ENCODE measurements at places on chromosomes 3 and 15. TPM values are rescaled to one million over a fixed set of nuclear protein-coding genes. Genes with fewer than 3 reads are reported as not detected.
A peak's percentile ranks its signal among the peaks of the same experiment; 100 is the strongest.

C3orf52 gene
- total RNA-seq: 64.5 TPM

THAP10 gene
- 1.9 TPM for total RNA-seq

NRG4 gene
- 0.95 TPM for total RNA-seq

DNA sequence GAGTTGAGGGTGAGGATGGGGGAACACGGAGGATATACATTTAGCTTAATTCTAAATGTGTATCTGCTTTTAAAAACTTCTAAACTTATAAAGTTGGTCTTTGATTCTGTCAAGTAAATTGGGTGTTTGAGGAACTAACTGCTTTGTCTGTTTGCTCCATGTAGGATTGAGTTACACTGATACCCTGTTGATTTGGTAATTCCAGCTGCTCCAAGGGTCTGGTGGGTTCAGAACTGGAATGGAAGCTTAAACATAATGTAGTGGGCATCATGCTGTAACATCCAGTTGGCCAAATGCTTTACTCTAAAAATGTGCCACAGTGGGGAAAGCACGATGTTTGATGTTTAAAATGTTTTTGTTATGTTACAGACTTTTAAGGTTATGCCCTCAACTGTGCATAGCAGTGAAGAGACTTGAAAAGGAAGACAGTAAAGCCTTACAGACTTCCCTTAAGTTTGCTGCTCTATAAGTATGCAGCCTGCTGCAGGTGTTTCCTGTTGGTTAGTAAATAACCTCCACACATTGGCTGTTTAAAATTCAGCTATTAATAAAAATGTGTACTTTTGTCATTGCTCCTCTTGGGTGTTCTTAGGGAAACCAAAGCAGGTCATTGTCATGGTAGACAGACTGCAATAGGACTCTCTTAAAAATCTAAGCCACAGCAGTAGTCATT is 5.9 kb upstream of the EDEM1 start:
- peaks cover 3% of the 10 kb centered on the region for H3K36me3 ChIP-seq
- peaks cover 3% of the 10 kb centered on the region for H3K4me1 ChIP-seq
- no peak overlapping the region for H3K27ac ChIP-seq

- H3K36me3 ChIP-seq: peaks cover 1% of the 10 kb centered on the region
- no peaks in the 10 kb centered on the region for H3K27me3 ChIP-seq
- no peak overlapping the region for H3K27ac ChIP-seq
- DNase-seq: no peak
These were observed 176.3 kb downstream of the STT3B start for GRCh38 chr3:31709005-31709404.

GRCh38 chr15:67946701-67947100 is 106.9 kb upstream of the RNU6-1 start:
- no peaks in the 10 kb centered on the region for H3K36me3 ChIP-seq
- 0 out of 2 replicates have a peak overlapping the region, but pooled peaks have one; percentile 11 for H3K4me3 ChIP-seq
- peaks cover 52% of the 10 kb centered on the region for H3K4me1 ChIP-seq
- DNase-seq: no peak
- H3K27me3 ChIP-seq: no peaks in the 10 kb centered on the region

DNA sequence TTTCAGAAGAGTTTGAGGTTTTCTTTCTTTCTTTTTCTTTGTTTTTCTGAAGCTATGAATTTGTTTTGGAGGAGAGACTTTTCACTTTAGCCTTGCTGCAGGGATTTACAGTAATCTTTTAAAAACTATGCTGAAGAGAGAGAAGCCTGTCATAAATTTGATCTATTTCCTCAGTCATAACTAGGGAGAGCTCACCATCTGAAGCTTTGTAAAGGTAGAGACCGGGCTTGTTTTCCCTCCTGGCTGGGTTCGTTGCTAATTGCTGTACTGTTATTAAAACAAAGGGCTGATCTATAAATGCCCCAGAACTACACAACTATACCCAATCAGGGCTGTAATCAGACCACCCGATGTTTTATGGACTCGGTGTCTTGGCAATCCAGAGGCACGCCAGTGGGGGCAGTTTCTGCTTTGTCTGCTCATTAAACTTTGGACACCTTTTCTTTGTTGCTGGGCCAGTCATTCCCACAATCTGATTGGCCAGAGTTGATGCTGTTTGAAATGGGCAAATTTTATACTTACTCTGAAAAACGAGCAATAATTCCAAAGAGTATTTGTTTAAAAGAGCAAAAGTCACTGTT is 164.3 kb downstream of the CACNA1D start:
- H3K36me3 ChIP-seq: peaks cover 2% of the 10 kb centered on the region
- no peak overlapping the region for H3K27ac ChIP-seq
- no peak for DNase-seq
- H3K4me3 ChIP-seq: no peak overlapping the region
- H3K27me3 ChIP-seq: no peaks in the 10 kb centered on the region

TNFSF10 gene
- total RNA-seq: not detected

DNA sequence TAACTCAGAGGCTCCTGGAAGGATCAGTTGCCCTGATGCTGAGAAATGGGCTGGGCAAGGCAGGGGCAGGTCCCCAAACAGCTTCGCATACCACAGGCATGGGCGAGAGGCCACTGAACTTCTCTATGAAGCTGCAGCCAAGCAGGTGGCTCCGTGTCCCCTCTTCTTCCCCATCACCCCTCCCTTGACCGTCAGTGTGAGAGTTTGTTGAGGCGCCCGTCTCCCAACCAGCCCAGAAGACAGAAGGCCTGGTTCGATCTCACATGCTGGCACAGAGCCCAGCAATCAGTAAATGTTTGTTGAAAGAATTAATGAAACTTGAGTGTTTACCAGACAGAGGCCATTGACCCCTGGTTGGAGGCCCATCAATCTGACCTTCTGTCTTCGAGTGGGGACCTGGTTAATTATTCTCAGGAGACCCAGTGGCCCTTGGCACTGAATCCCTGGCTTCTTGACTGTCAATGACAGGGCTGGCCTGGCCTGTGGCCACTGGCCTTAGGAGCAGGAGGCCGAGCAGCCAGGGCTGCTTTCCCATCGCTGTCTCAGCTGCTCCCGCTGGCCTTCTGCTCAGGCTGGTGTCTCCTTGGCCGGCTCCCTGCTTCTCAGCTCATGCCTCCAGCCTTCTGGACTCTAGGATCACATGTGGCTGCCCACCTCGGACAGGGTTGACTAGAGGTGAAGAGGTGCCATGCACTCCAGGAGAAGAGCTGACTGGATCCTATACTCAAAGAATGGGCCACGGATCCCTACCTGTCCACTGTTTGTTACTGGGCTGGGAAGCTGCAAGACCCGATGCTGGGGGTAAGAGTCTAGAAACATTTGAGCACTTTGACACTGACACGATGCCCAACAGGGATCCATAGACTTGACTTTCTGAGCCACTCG is 113.4 kb downstream of the ASB7 start:
- H3K36me3 ChIP-seq: no peaks in the 10 kb centered on the region
- peaks cover 45% of the 10 kb centered on the region for H3K4me1 ChIP-seq
- no peaks in the 10 kb centered on the region for H3K27me3 ChIP-seq

- no peak for DNase-seq
- H3K4me3 ChIP-seq: no peak overlapping the region
- no peaks in the 10 kb centered on the region for H3K27me3 ChIP-seq
- no peaks in the 10 kb centered on the region for H3K36me3 ChIP-seq
These were observed 13.2 kb upstream of the PCSK6 start for GRCh38 chr15:101502572-101503295.

- H3K4me3 ChIP-seq: no peak overlapping the region
- H3K27ac ChIP-seq: no peak overlapping the region
- no peak for DNase-seq
- no peaks in the 10 kb centered on the region for H3K36me3 ChIP-seq
- no peaks in the 10 kb centered on the region for H3K27me3 ChIP-seq
- no peaks in the 10 kb centered on the region for H3K4me1 ChIP-seq
These were observed 56.5 kb downstream of the CLDN11 start for GRCh38 chr3:170475092-170475685.

GRCh38 chr3:62809369-62809768 is 65.8 kb downstream of the CADPS start:
- H3K27ac ChIP-seq: no peak overlapping the region
- DNase-seq: no peak
- H3K36me3 ChIP-seq: no peaks in the 10 kb centered on the region

DNA sequence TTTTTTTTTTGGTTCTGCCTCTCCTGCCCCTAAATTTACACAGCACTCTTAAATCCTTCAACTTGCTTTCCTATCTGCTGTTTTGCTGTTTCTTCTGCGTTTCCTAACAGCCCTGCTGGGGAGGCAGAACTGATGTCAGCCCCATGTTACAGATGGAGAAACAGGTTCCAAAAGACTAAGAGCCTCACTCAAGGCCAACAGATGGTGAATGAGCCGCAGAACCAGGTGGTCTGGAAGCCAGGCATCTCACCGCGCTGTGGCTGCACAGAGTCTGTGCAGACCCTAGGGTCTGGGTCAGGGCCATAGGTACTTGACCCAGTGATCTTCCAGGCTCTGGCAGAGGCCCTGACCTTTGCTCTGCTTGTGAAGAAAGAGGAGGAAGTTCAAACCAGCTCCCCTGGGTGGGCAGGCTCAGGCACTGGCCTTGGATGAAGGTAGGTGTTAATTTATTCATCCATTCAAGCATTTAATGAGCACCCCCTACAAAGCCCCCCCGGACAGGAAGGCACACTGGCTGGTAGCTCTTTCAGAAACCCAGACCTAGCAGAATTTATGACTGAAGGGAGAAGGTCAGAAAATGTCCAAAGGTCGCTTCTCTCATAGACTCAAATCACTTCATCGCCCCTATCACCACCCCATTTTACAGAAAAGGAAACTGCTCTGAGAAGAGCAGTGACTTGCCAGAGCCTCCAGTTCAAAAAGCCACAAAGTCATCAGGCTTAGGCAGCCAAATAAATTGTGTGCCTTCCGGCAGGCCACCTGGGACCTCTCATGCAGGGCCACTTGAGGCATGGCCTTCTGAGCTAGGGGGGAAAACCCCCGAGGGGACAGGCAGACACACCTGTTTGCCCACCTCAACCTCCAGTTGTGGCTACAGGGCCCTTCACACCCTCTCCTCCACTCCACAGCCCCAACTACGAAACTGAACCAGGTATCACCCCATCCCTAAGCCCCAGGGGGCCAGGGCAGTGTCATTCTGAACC is 2.7 kb downstream of the CHDH start:
- peak overlapping the region; percentile 93 for H3K27ac ChIP-seq
- H3K4me1 ChIP-seq: peaks cover 32% of the 10 kb centered on the region
- H3K4me3 ChIP-seq: peak overlapping the region; percentile 81

- H3K4me3 ChIP-seq: no peak overlapping the region
- H3K27ac ChIP-seq: no peak overlapping the region
- DNase-seq: no peak
- no peaks in the 10 kb centered on the region for H3K36me3 ChIP-seq
These were observed 248.2 kb upstream of the ADAMTS9 start for GRCh38 chr3:64935971-64936370.

Measured in Caco-2 (cell line).